ENCODE measurements at places on chromosomes 4 and X.

- DNase-seq: no peak
Measured at GRCh38 chr4:94813221-94813620, 55.5 kb downstream of the BMPR1B start.

DNA sequence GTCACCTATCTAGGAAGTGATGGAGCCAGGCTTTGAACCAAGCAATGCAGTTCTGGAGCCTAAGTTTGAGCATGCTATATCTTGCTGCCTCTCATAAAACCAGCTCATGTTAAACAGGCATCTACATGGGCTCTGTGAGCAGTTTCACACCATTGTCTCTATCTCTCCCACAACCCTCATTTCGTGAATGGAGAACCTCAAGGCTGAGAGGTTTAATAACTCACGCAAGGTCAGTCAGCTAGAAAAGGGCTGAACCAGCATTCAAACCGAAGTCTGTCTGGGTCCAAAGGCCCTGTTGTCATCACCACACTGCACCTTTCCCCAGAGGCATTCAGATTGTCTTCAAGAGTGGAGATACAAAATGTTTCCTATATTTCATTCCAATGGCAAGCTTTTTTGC, 369.2 kb downstream of the MID1IP1 start:
- no peak for DNase-seq

DNA sequence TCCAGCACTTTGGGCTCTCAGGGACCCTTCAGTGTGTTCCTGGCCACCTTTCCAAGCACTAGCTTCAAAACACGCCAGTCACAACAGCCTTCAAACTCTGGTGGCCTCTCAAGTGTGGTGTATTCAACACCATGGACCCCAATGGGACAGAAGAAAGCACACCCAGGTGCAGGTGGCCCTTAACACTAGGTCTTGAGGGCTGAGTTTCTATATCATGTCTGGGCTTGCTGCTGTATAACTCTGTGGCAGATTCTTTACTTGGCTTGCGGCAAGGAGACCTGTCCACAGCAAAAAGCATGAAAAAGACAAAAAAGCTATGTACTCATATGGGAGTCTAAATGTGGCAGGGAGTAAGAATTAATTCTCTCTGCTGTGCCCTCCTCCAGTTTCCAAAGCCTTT, 23.1 kb downstream of the MSL3 start:
- no peak for DNase-seq

DNA sequence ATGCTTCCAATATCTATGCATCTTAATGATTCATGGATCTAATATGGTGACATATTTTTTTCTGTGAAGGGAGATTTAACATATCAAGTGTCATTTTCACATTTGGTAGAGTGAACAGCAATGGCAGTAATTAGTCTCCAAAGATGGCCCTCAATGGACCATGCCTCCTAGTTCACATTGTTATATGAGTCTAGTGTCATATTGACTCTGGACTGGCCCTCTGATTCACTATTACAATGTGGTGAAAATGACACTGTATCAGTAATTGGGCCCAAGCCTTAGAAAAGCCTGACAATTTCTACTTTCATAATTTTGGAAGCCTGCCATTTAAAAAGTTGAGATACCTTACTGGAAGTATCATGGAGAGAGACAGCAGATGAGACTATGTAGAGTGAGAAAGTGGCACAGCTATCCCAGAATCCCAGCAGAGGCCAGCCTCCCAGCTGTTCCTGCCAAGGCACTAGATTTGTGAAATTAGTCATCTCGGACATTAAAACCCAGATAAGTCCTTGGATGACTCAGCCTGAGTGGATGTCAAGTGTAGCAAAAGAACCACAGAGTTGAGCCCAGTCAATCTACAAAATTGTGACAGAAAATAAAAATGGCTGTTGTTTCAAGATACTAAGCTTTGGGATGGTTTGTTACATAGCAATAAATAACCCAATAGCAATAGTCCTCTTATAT, 68.4 kb downstream of the ARHGEF38 start:
- no peak for DNase-seq

DNA sequence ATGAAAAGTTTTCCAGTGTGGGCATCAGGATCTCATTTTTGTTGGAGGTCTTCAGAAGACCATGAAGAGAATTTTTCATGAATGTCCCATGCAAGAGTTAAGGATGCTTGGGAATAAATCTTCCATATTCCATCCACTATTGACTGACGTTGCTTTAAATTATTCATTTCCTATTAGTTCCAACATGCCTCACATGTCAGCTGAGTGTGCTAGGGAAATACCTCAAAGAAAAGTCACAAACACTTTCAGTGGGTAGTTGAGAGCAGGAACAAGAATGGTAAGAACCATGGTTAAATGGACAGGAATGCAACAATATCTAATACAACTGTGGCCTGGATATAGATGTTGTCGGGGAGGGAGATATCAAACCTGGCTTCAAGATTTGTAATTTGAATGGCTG, 610.1 kb downstream of the TECRL start:
- DNase-seq: no peak

DNA sequence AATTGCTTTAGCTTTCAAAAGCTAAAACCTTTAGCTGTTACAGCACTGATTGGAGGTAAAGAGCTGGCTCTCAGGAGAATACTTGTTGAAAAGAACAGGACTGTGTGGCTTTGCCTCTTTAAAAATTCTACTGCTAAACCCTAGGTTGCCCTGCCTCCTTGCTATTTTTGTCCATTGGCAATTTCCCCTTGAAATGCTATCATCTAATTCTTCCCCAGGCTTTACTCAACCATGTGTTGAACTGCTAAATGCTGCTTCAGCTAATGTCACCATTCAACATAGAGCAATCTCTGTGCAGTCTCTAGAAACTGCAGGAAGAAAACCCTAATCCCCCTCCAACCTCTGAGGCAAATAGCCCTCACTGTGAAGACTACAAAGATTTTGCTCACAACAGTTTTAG, 203.7 kb upstream of the ARX start:
- DNase-seq: no peak

GRCh38 chrX:152641996-152642395, 4.3 kb downstream of the GABRQ start:
- no peak for DNase-seq

GRCh38 chrX:16950423-16950822, 4.0 kb downstream of the REPS2 start:
- no peak for DNase-seq

GRCh38 chrX:55039471-55039870, 8.7 kb upstream of the ALAS2 start:
- no peak for DNase-seq

- DNase-seq: no peak
Measured at GRCh38 chr4:6695660-6696610, 2.3 kb downstream of the S100P start.

- no peak for DNase-seq
Measured at GRCh38 chr4:36242629-36243354, 1.5 kb downstream of the ARAP2 start.

- no peak for DNase-seq
Measured at GRCh38 chr4:55546506-55546755, 278 bp downstream of the CLOCK start.

DNA sequence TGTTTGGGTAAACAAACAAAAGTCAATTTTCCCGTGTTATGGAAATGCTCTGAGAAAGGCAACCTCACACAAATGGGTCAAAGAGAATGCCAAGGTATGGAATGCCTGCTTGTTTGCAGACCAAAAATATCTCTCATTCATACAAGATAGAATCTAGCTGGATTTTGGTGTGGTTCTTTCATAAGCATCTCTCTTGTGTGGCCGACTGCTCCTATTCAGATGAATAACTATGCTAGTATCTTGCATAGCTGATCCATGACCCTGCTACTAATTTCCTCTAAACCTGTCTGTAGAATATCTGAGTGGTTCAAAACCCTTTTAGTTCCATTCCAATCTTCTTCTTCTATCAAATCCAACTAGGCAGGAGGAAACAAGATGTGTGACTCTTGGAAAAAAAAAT, 28.2 kb upstream of the SORBS2 start:
- no peak for DNase-seq

DNA sequence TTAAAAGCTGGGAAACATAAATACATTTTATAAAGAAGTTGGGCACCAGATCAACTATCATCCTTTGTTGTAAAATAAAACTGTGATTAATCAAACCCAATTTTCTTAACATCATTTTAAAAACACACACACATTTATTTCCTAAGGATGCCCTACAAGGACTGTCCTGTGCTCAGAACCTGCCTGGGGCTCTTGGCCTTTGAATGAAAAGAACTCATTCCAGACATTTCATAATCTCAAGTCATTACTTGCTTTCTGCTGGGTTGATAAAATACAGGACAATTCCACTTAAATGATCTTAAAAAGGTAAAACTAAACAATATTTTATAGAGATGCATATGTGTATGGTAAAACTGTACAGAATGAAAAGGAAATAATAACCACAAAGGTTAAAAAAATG, 2.8 kb downstream of the SH3D19 start:
- DNase-seq: no peak

DNA sequence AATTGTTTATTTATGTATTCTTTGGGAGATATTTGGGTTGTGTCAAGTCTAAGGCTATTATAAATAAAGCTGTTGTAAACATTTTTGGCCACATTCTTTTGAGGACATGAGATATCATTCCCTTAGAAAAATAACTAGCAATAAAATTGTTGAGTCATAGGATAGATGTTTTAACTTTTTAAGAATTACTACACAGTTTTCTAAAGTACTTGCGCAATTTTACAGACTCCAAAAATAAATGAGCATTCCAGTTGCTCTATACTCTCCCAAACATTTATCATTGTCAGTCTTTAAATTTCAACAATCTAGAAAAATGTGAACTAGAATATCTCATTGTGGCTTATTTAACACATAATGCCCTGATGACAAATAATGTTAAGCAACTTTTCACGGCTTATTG, 189.1 kb upstream of the ADGRL3 start:
- no peak for DNase-seq

- DNase-seq: no peak
Measured at GRCh38 chr4:217891-218290, 87.4 kb downstream of the ZNF732 start.

DNA sequence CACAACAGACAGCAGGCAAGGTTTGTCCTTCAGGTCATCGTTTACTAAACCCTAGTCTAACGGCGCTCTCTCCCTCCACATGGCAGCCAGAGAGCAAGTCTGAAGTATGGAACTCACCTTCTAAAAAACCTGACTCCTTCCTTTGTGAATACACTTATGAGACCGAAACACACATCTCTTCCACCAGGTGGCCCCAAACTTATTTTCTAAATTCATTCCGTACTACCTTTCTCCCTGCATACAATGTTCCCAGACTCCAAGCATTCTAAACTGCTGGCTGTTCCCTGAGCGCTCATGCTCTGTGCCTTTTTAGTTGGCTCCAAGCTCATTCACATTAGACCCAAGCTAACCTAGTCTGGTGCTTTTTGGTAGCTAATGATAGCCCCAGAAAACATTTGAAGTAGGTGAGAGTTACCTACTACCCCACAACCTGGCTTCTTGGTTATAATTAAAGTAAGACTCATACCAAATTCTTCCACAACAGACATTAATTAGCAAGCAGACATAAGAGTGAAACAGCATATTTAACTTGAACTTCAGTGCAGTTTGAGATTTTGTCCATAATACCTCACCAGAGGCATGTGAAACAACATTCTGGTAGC, 67.6 kb upstream of the DCLK2 start:
- DNase-seq: no peak

DNA sequence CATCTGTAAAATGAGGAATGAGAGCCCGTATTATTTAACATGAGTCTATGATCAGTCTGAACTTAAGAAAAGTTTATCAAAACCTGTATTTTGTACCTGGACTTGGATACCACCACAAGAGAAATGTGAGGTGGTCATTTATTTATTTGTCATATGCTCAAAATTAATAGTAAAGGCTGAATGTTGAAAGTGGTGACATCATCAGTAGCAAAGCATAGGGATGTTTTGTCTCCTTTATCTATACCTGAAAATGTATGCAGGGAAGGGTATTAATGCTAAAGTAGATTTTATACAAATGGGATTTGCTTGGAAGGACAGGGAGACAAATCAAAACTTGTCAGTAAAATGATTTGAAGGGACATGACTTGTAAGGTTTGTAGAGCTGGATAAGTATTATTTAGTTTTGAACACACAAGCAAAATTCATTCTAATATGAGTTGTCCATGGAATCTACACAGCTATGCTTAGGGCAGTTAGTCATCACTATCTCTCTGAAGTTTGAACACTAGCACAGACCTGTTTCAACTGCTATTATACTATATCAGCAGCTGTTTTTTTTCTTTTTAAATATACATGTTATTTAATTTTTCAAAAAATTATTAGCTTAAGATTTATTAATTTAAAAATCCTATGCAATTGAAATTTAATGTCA, 52.4 kb upstream of the GUCY1A1 start:
- no peak for DNase-seq

DNA sequence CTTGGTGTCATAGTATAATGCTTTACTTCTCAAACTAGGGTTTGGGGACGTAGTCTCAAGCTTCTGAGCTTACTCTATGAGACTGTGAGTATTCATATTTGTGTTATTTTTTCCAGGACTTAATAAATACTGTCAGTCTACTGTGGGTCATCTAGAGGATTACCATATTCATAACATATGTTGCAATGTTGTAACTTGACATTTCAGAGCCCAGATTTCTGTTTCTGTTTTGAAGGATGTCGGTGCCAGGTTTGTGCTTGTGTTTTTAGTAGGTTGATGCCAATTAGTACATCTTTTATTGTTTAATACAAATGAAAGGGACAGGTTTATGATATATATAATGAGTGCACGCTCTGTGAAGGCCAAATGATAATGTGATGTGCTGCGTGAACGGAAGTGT, 69.6 kb downstream of the SPANXN4 start:
- DNase-seq: no peak

DNA sequence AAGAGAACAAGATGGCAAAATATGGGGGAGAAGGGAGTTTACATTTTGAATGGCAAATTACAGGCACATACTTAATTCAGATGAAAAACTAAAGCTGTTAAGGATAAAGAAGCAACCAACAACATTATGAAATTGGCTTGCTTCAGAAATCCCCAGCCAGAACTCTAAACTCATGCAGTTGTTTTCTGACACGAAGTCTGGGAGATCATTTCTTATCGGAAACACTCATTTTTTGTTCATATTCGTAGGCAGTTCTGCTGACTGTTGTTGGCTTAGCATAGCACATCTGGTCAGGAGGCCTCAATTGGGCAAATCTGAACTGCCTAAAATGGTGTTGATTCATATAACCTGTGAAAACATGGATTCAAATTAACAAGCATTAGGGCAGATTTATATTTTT, 33.0 kb upstream of the ARHGAP6 start:
- no peak for DNase-seq

GRCh38 chr4:133799717-133800315, 401.8 kb downstream of the PABPC4L start:
- no peak for DNase-seq

DNA sequence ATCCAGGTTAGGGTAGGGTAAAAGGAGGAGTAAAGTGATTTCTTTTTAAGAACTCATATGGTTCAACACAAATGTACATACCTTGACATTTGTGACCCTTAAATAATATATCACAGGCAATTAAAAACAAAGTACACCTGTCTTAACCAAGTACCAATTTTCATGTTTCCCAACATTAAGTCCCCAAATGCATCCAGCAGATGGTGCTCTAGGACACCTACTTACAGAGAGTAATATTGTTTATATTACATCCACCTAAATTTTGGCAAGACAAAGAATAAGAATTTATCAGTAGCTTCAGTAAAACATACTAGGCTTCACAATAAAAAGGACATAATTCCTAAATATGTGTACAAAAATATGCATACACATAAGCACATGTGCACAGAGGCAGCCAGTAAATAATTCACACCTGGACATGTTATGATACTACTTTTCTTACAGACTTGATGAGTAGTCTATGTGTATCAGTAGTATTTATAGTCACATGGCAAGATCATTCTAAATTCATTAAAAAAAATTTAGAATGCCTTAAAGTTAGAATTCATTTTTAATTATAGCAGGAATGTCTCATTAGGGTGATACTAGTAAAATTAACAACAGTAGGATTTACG, 219.7 kb downstream of the DCLK2 start:
- DNase-seq: no peak

Data from activated CD8-positive, alpha-beta memory T cell treated with anti-CD3 and anti-CD28 coated beads for 1 hour (primary cell).